ENCODE measurements at places on chromosomes 12 and 14.

DNA sequence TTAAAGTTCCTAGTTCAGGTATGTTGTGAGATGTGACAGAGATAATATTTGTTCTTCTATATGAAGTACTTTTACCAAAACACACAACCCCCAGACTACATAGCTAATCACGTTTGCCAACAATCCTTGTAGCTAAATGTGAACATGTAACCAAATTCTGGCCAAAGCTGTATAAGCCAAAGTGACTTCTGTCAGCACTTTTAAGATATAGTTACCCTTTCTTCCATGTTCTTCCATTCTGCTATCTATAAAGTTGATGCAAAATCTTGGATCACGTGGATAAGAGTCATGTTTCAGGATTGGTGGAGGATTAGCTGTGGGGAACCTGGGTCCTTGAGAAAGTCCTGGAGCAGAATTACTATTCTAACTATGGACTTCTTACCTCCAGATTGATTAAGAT is 1366.6 kb downstream of the FSCB start:
- DNase-seq, result no peak

DNA sequence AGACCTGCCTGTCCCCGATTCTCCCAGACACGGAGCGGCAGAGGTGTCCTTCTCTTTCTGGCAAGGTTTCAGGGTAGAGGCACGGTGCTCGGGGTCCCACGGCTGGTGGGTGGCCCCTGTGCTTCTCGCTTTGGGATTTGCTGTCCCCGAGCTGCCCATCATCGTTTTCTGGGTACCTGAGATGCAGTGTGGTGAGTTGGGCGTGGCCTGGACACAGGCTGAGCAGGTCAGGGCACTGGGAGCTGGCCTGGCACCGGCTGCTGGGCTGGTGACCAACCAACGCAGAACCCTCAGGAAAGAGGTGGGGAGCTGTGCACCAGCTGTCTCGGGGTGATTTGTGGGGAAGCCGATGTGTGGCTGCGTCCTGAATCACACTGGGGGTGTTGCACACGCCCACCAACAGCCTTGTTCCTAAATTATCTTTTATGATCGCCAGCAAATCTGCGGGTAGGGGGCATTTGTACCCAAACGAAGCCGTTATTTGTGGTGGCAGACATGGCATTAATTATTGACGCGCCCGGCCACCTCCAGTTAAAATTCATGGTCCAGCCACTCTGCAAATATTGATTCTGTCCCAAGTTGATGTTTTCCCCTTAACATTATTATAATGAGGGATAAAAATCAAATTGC is 61.0 kb downstream of the KIF26A start:
- no peak for DNase-seq

GRCh38 chr12:78269620-78270019 is 438.9 kb downstream of the NAV3 start:
- no peak for DNase-seq

DNA sequence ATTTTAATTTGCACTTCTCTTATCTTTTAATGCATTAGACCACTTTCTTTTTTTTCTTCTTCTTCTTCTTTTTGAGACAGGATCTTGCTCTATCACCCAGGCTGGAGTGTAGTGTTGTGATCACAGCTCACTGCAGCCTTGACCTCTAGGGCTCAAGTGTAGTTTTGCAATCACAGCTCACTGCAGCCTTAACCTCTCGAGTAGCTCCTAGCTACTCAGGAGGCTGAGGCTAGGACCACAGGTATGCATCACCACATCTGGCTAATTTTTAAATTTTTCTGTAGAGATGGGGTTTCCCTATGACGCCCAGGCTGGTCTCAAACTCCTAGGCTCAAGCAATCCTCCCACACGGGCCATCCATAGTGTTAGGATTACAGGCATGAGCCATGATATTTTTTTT is 12.7 kb downstream of the TMED8 start:
- no peak for DNase-seq

DNA sequence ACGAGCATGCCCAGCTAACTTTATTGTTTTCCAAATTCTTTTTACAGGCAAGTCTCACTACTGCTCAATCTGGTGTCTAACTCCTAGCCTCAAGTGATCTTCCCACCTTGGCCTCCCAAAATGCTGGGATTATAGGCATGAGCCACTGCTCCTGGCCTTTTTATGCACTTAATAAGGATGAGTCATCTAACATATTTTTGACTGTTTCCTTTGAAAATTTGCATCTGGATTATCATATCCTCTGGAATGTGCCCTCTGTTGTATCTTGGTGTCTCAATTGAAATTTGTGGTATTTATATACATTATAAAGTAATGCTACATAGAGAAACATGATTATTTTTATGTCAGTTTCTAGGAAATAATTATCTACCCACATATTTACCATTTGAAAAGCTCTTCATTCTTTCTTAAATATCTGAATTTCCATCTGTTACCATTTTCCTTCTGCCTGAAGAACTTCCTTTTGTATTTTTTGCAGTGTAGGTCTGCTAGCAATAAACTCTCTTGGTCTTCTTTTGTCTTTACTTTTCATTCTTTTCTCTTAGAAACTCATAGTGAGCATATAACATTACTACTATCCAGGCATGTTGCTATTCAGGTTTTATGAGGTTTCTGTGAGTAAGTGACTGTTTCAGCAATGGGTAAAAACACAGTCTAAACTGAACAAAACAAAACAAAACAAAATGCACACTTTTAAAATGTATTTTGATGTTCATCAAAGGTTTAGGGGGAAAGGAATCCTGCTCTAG is 52.8 kb upstream of the CNOT2 start:
- DNase-seq, result no peak

DNA sequence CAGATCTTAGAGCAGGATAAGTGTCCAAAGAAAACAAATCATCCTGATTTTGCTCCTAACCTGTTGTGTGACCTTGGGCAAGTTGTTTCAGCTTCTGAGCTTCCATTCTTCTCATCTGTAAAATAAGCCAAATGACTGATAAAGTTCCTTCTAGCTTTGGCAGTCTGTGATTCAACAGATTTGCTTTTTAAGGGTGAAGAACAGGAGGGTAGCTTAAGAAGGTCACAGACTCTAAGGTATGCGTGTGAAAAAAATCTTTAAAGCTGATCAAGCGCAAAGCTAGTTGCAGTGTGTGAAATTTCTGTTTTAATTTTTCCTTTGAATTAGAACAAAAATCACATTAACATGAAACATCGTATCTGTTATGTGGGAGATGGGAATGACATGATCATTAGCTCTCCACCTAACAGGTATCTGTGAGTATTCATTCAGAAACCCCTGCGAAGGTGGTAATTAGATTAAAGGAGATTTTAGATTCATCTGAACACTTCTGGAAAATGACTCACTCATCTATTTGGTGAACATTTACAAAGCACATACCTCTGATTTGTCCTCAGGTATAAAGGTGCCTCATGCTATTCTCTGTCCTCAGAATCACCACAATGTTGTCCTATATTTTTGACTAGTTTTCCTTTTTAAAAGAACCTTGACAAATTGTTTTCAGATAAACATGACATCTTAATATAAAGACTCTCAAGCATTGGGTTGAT is 131.9 kb upstream of the CPM start:
- no peak for DNase-seq

DNA sequence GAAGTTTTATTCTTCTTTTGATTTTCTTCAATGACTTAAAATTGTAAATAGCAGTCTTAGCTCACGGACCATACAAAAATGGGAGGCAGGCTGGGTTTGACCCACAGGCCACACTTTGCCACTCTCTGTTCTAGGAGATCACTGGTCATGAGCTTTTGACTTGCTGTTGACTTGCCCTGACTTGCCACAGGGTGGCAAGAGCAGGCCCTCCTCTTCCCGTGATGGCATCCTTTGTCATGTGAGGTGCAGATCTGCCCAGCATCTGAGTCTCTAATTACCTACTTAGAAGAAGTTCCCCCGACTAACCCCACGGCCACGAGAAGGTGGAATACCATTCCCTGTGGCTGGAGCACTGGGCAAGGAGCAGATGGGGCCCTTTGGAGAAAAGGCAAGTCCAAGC is 81.0 kb upstream of the SCAF11 start:
- DNase-seq, result no peak

DNA sequence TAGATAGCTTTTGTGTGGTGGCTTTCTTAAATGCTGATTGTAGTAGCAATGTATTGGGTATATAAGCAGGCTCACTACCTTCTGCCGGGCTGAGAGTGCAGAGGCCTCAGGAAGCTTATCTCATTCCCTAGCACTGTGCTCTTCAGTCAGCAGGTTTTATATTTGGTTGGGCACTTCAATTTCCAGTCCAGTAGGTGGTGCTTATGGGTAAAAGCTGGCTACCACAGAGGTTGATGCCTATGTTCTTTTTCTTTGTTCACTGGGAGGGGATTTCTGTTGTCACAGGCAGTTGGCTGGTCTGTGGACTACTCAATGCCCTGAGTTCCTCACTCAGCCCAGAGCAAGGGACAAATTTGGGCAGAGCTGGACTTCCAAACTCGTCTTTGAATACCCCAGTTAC is 43.0 kb upstream of the GLIPR1 start:
- no peak for DNase-seq

GRCh38 chr14:100031506-100032281 is 33.5 kb upstream of the EVL start:
- DNase-seq, result no peak

- no peak for DNase-seq
These were observed 4.6 kb downstream of the SINHCAF start for GRCh38 chr12:31321186-31321896.

DNA sequence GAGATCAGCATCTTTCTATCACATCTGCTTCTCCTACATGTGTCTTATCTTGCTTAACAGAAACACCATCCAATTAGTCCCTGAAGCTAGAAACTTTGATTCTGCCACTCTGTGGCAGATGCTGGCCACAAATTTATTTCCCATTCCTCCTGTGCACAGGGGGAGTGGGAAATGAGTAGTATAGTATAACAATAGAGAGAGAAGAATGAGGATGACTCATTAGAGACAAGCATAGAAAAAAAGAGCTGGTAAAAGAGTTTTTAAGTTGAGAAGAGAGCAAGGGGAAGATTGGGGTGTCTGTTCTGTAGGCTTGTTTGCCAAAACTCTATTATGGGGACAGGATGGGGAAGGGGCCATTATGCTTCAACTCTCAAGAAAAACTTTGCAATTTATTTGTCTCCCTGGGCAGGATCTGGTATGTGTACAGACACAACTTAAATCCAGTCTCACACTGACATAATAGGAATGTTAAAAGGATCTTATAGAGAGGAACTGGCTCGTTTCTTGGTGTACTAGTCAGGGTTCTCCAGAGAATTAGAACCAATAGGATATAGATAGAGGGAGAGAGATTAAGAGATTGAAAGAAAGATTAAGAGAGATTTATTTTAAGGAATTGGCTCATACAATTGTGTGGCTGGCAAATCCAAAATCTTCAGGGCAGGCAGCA is 142.6 kb upstream of the CPSF6 start:
- DNase-seq, result no peak

DNA sequence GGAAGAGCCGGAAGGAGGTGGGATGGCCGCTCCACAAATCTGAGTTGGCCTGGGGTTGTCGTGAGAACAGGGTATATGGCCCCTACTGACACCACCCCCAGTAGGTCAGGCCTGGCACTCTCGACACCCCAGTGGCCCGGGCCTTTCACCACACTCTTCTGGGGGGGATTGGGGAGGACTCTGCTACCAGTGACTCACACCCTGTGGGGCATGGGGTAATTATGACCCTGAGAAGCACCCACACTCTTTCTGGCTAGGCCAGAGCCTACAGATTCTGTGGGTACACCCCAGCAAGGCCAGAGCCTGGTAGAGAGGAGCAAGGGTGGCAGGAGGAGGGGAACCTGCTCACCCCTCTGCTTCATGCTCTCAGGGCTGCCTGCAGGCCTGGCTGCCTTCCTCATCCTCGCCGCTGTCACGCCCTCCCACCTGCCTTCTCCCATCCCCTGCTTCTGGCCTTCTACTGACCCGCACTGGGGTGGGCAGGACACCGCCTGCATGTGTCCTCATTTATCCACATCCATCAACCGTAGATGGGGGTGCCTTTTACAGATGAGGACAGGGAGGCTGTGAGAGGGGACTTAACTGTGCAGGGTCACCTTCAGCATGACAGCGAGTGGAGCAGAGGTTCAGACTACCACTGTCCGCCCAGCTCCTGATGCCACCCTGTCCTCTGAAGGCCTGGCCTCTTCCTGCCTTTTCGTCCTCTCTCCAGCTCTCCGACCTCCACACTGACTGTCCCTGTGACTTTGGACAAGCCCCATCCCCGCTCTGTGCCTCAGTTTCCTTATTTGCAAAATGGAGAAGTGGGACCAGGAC is 18.4 kb downstream of the ASB2 start:
- no peak for DNase-seq

- DNase-seq, result no peak
These were observed 615 bp downstream of the CDKN1B start for GRCh38 chr12:12717586-12718380.

GRCh38 chr14:104436047-104436591 is 143.4 kb upstream of the C14orf180 start:
- DNase-seq, result no peak

DNA sequence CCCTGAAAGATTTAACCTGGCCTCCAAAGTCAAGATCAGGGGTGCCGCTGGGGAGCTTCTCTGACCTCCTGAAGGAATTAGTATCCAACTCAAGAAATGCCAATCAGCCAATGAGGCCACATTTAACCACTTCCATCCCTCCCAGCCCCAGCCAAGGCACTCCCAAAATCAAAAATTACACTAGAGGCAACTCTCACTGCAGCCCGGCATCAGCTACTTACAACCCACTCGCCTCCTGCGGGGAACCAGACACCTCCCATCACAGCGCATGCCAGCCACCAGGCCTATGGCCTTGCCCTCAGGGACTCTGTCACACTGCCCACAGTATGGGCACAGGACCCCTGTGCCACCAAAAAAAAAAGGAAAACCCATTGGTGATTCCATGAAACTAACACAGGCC is 62.3 kb upstream of the DDX11 start:
- no peak for DNase-seq

DNA sequence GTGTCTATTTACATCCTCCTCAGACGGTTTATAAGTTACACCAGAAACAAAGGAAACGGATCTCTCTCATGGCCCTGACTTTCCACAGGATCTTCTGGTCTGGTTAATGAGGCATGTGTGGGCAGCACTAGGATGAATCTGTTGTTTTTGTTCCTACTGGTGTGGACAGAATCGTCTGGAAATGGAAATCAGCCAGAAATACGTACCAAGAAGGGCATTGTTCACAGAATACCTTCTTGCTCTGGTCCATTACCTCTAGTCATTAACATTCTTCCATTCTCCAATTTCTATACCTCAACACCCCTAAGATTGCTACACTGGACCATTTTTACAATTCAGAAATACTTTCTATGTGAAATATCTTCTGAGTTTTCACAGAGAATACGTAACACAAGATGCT is 86.0 kb downstream of the TPH2 start:
- no peak for DNase-seq

Measured in KG1 (cell line).